Spleen (tissue), 13 donors: ENCODE measurements at places on chromosomes 4 and X. TPM values are rescaled to one million over a fixed set of nuclear protein-coding genes. Genes with fewer than 3 reads are reported as not detected.

The NELFA gene
- total RNA-seq: 31.9 TPM

The FAT1 gene
- total RNA-seq: 4.2 TPM

The ADH1C gene
- total RNA-seq: not detected

The C4orf54 gene
- total RNA-seq: 0.20 TPM

The ITIH6 gene
- not detected for total RNA-seq

The TMPRSS11D gene
- total RNA-seq: not detected

The TTC29 gene
- not detected for total RNA-seq

The GAGE13 gene
- not detected for total RNA-seq

The VCX3B gene
- not detected for total RNA-seq

The HTR2C gene
- total RNA-seq: not detected

The MAP9 gene
- total RNA-seq: 3.5 TPM

The TASL gene
- total RNA-seq: 11.5 TPM

The GATA1 gene
- total RNA-seq: 1.0 TPM
